ENCODE measurements at places on chromosomes 7 and 10. TPM values are rescaled to one million over a fixed set of nuclear protein-coding genes. Genes with fewer than 3 reads are reported as not detected.

The MNX1 gene
- total RNA-seq, result not detected

The RAPGEF5 gene
- total RNA-seq, result 1.5 TPM

The HOXA9 gene
- 8.6 TPM for total RNA-seq

The PROSER2 gene
- total RNA-seq, result 0.92 TPM

The ARID5B gene
- total RNA-seq, result 25.2 TPM

The PHTF2 gene
- total RNA-seq, result 27.6 TPM

The ZNF107 gene
- total RNA-seq, result 3.9 TPM

The GTPBP10 gene
- 16.9 TPM for total RNA-seq

The CAMK2B gene
- total RNA-seq, result not detected

The CALHM1 gene
- not detected for total RNA-seq

The KIF5B gene
- 207 TPM for total RNA-seq

The DPP6 gene
- total RNA-seq, result not detected

The SNCG gene
- 3.3 TPM for total RNA-seq

The STEAP1 gene
- total RNA-seq, result 12.5 TPM

The MRLN gene
- total RNA-seq, result not detected

The PIP gene
- not detected for total RNA-seq

The HTR7 gene
- 22.9 TPM for total RNA-seq

Data from smooth muscle cell of the umbilical artery (primary cell).